ENCODE measurements at places on chromosomes 16 and 17. TPM values are rescaled to one million over a fixed set of nuclear protein-coding genes. Genes with fewer than 3 reads are reported as not detected.
A peak's percentile ranks its signal among the peaks of the same experiment; 100 is the strongest.

DNA sequence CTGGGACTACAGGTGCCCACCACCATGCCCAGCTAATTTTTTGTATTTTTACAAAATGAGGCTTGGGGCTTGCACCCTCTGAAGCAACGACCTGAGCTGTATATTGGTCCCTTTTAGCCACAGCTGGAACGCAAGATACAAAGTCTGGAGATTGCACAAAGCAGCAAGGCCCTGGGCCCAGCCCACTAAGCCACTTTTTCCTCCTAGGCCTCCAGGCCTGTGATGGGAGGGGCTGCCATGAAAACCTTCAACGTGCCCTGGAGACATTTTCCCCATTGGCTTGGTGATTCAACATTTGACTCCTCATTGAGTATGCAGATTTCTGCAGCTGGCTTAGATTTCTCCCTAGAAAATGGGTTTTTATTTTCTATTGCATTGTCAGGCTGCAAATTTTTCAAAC lies 69.2 kb downstream of the CYB561 start:
- DNase-seq: no peak

GRCh38 chr17:76365256-76365903 lies 11.7 kb upstream of the PRPSAP1 start:
- DNase-seq: no peak

- peak; percentile 78 for DNase-seq
Measured at GRCh38 chr16:85275533-85276249, 163.4 kb upstream of the CIBAR2 start.

DNA sequence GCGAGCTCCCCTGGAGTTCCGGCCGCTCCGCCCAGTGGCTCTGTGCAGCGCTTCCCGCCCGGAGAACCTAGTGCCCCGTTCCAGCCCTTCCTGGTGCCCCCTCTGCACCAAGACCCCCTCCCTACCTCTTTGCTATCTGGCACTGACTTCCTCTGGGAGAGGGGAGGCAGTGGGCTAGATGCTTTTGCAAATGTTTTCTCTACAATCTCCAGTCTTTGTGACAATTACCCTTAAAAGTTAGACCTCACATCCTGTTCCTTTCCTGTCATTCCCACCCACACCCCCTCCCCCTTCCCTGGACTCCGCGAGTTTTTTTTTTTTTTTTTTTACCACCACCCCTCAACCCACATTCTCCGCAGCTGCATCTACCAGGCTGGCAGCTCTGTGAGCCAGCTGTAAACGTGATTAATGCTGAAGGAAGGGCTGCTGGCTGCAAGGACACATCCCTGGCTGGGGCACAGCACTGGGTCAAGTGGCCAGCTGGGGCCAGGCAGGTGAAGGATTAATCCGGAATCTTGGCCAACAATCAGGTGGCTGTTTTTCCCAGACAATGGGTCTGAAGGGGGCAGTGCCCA lies 101.5 kb downstream of the MGAT5B start:
- no peak for DNase-seq

- DNase-seq: no peak
Measured at GRCh38 chr17:72175263-72175662, 54.4 kb downstream of the SOX9 start.

DNA sequence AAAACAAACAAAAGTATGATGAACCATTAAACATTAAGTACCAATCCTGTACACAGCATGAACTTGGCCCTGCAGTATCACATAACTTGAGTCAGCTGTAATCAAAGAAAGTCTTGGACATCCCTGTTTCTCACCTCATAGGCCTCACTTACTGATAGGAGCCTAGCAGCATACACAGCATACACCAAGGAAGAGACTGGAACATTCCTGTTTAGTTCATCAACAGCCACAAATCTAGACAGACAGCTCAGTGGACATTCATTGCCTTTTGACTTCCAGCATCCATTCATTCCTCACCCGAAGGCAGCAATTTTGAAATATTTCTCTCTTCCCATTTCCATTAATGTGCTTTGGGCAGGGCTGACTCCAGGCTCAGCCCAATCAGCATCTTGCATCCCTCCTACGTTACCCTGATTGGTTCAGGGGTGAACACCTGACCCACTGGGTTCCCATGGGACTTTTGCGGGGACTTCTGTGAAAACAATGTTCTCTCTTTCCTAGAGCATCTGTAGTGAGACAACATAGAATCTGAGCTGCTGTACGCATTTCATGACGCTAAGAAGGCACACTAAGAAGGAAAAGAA lies 336.7 kb upstream of the ZFHX3 start:
- no peak for DNase-seq

DNA sequence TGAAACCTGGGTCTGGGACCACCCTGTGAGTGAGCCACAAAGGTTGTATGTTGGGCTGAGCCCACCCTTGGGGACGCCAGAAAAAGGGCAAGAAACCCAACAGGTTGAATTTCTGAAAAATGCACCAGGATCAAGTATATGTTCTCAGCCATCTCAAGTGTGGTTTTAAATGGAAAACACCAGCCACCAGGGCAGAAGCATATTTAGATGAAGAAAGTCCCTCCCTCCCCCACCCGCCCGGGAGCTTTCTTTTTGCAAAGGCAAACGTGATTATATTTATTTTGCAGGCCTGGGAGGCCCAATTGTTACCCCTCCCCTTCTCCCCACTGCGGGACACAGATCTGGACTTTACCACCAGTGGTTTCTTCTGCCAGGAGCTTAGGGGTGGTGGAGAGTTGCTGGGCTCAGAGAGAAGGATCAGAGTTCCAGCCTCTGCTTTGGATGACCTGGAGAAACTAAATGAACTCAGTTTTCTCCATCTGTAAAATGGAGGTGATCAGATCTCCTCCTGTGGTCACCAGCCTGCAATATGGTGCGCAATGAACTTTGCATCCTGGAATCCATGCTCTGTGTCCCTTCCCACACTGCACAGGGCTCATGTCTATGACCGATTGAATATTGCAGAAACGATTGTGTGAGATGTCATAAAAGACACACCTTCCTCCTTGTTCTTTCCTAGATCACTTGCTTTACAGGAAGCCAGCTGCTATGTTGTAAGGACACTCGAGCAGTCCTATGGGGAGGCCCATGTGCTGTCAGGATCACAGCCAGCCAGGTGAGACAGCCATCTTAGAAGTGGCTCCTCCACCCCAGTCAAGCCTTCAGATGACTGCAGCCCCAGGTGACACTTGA lies 21.0 kb upstream of the NGFR start:
- DNase-seq: no peak

DNA sequence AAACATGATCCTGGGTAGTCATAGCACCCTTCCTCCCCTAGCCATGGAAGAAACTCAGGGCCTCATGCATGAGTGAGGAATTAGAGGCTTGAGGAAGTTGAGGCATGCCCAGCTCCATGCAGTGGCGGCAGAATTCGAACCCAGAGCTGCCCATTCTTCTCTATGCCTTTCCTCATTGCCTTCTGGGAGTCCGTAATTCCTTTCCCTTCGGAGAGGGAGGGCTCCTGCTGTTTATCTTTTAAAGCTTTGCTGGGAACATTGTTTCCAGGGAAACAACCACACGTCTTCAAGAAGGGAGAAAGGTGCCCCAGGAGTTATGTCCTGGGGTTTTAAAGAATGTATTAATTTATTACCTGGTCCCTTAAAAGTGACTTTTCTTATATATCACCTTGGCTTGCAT lies 8.5 kb downstream of the CRISPLD2 start:
- DNase-seq: no peak

- no peak for DNase-seq
Measured at GRCh38 chr16:88774544-88775393, 10.3 kb downstream of the PIEZO1 start.

DNA sequence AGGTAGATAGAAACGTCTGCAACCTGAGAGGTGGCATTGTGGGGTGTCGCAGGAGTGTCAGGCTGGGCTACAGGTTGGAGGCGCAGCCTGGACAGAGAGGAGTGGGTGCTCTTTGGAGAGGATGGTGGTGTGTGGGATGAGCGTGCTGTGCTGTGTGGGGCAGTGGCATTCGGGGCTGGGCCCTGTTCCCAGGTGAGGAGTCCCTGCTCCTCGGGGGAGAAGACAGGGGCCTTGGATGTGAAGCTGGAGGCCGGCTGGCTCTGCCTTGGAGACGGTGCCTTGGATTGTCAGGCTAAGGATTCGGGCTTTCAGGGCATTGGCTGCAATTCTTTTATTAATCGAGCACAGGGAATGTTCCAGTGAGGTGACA lies 69.3 kb downstream of the BANP start:
- DNase-seq: no peak

DNA sequence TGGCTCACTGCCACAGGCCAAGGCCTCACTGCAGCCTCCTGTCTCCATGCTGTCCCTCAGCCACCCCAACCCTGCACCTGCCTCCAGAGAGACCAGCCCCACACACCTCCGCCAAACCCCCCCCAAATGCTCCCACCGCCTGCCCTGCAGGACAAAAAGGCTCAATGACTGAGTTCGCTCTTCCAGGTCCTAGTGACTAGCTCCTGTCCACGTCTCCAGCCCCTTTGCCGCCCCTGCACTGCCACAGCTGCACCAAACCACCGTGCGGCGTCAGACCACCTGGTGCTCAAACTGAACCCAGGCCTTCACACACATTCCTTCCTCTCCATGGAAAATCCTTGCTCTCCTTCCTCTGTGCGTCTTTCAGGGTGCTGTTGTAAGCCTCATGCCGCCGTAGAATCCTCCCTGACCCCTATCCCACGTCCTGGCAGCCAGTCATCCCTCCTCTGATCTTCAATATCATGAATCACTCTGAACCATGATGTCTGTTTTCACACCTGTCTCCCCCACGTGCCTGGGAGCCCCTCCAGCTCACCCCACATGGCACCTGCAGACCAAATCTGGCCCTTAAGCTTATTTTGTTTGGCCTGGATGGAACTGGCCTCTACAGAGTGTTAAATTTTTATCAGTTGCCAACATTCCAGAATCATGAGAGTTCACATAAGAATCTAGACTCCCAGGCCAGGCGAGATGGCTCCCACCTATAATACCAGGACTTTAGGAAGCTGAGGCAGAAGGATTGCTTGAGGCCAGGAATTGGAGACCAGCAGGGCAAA lies 4.3 kb upstream of the GSG1L start:
- no peak for DNase-seq

- no peak for DNase-seq
Measured at GRCh38 chr16:87860553-87861299, 8.6 kb downstream of the SLC7A5 start.

PRSS36 gene
- total RNA-seq: not detected

TOM1L2 gene
- total RNA-seq: 25.6 TPM

RNF222 gene
- not detected for total RNA-seq
